A673 (cell line): ENCODE measurements at places on chromosomes 6 and 20. TPM values are rescaled to one million over a fixed set of nuclear protein-coding genes. Genes with fewer than 3 reads are reported as not detected.

DNA sequence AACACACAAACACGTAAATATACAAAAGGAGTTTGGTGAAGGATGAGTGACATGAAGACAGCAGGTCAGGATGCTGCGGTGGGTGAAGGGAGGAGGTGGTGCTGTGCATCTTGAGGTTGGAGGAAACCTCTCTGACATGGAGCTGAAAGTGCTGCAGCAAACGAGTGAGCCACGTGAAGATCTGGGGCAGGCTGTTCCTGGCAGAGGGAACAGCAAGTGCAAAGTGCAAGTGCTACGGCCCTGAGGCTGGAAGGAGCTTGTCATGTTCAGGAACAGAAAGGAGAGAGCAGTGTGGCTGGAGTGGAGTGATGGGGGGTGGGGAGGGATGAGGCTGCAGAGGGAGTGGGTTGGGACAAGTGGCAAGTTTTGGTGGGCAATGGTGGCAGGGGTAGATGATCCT lies 24.8 kb upstream of the ANGPT4 start:
- H3K4me3 ChIP-seq, result no peak overlapping the region
- H3K27me3 ChIP-seq, result peaks cover 22% of the 10 kb centered on the region
- no peak overlapping the region for H3K27ac ChIP-seq
- no peaks in the 10 kb centered on the region for H3K4me1 ChIP-seq
- no peak for DNase-seq

DNA sequence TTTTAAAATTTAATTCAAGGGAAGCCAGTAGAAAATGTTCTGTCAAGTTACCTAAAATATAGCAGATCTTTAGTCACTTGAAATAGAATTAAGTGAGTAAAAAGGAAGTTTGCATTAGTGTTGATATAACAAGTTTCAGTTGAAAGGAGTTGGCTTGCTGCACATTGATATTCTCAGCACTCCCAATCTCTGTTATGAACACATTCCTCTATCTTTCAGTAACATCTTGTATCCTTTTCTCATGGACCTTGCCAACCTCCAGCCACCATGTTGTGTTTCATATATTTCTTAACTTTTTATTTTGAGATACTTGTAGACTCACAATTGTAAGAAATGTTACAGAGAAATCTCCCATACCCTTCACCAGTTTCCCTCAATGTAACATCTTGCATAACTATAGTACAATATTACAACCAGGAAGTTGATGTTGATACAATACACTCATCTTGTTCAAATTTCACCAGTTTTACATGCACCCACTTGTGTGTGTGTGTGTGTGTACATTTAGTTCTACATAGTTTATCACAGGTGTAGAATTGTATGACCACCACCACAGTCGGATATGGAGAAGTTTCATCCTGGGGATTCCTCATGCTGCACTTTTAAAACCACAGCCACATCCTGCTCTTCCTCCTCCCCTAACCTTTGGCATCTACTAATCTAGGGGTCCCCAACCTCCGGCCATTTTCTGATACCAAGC lies 20.2 kb upstream of the PAQR8 start:
- H3K27ac ChIP-seq, result no peak overlapping the region
- H3K4me1 ChIP-seq, result no peaks in the 10 kb centered on the region
- H3K27me3 ChIP-seq, result no peaks in the 10 kb centered on the region
- no peak overlapping the region for H3K4me3 ChIP-seq

- H3K27ac ChIP-seq, result no peak overlapping the region
- no peak overlapping the region for H3K4me3 ChIP-seq
- no peaks in the 10 kb centered on the region for H3K27me3 ChIP-seq
- H3K4me1 ChIP-seq, result peaks cover 6% of the 10 kb centered on the region
- DNase-seq, result no peak
Observed at GRCh38 chr6:14838133-14838583, 407.7 kb upstream of the JARID2 start.

- no peak overlapping the region for H3K4me3 ChIP-seq
- no peaks in the 10 kb centered on the region for H3K36me3 ChIP-seq
- DNase-seq, result no peak
- H3K4me1 ChIP-seq, result peaks cover 75% of the 10 kb centered on the region
Observed at GRCh38 chr6:7145885-7146828, 38.4 kb downstream of the RREB1 start.

- no peaks in the 10 kb centered on the region for H3K4me1 ChIP-seq
- no peak overlapping the region for H3K27ac ChIP-seq
- no peak overlapping the region for H3K4me3 ChIP-seq
- H3K27me3 ChIP-seq, result no peaks in the 10 kb centered on the region
Observed at GRCh38 chr6:93701526-93701925, 282.2 kb upstream of the EPHA7 start.

Gene AKAP7
- 59.5 and 72.4 TPM in 2 replicates for total RNA-seq

Gene PHIP
- total RNA-seq, result 42.5 and 45.1 TPM in 2 replicates

Gene CDKN1A
- total RNA-seq, result 30.4 and 33.6 TPM in 2 replicates

DNA sequence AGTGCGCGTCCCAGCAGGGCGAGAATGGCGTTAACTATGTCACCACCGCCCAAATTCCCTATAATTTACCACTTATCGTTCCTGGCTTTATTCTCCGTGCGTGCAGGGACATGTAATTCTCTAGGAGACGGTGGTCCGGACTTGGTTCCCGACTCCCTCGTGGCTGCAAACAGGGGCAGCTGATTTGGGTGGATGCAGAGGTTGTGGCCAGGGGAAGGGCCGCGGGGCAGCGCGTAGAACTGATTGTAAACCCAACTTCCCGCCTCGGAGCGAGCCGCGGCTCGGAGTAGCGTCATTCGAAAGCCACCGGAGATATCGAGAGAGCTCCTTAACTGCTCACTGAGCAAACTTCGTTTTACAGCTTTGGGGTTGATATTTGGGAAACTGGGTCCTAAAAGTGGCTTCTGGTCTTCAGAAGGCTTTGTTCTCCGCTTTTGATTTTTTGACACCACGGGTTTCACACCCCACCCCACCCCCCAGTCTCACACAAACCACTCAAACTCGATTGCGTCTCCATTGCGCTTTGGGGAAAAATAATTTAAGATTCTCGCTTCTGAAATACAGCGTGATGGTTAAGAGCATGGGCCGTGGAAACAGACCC lies 17.5 kb upstream of the ZSCAN9 start:
- peaks cover 5% of the 10 kb centered on the region for H3K4me1 ChIP-seq
- H3K36me3 ChIP-seq, result no peaks in the 10 kb centered on the region
- H3K4me3 ChIP-seq, result peak overlapping the region; percentile 55
- DNase-seq, result peak; percentile 66
- no peaks in the 10 kb centered on the region for H3K27me3 ChIP-seq

GRCh38 chr20:48453477-48454093 lies 374.2 kb downstream of the PREX1 start:
- H3K36me3 ChIP-seq, result no peaks in the 10 kb centered on the region
- H3K27ac ChIP-seq, result no peak overlapping the region
- peaks cover 3% of the 10 kb centered on the region for H3K27me3 ChIP-seq
- H3K4me1 ChIP-seq, result peaks cover 13% of the 10 kb centered on the region
- no peak overlapping the region for H3K4me3 ChIP-seq

Gene FNDC11
- total RNA-seq, result 0.21 and 0.37 TPM in 2 replicates

- no peaks in the 10 kb centered on the region for H3K36me3 ChIP-seq
- no peaks in the 10 kb centered on the region for H3K27me3 ChIP-seq
- peaks cover 11% of the 10 kb centered on the region for H3K4me1 ChIP-seq
- no peak overlapping the region for H3K27ac ChIP-seq
Observed at GRCh38 chr6:164108869-164109769, 694.6 kb downstream of the QKI start.

DNA sequence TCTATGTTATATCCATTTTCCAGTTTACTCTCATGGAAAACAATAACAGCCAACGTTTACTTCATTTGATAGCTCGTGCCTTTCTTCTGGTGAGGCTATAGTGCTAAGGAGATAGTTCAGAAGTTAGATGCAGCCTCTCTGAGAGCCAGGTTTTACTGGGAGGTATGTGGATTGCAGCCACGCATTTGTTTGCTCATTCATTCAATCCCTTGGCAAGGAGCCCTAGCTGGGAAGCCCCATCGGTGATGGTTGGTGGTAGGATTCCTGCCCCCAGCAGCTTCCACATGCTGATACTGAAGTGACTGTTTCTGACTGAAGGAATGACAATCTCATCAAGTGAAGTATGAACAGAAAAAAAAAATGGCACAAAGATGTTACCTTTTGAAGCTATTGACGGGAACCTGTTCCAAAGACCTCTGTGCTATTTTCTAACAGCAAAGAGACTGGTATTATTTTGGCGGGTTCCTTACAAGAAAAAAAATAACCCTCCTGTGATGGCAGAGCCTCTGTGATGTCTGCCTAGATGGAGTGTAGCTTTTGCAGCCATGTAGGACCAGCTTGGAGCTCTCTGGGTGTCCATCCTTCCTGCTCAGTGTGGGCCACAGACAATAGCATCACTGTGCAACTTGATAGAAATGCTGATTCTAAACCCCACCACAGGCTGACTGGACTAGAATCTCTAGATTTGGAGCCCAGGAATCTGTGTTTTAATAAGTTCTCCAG lies 30.6 kb downstream of the SNAP25 start:
- H3K27ac ChIP-seq, result no peak overlapping the region
- H3K27me3 ChIP-seq, result no peaks in the 10 kb centered on the region
- DNase-seq, result no peak
- H3K4me3 ChIP-seq, result no peak overlapping the region
- H3K4me1 ChIP-seq, result no peaks in the 10 kb centered on the region

Gene GLP1R
- total RNA-seq, result not detected in 2 replicates

DNA sequence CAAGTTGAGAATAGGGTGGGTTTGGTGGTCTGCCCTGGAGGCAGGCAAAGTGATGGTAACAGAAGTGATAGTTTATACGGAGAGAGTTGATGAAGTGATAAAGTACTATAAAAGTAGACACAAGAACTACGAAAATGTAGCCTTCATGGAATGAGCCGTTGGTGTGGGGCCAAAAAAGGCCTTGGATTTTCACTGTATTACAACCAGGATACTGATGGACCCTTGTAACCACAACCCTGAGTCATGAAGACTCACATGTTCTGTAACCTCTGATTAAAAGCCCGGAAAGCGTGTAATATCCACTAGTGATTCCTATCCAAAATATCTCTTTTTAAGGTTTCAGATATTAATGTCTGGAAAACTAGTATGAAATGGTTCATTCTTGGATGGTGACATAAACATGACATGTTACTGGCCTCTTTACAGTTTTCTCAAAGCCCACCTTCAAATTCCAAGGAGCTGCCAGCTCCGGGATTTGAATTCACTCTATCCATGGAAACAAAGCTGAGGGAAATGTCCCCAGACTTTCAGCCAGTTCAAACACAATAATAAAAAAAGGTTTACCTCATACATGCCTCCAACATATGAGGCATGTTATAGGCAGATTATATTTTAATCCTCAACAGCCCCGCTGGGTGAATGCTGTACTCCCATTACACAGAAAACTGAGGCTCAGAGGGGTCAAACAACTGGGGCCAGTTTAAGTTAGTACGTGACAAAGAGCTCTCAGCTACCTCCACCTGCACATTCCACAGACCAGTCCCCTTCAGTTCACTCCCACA lies 55.4 kb downstream of the MRPL14 start:
- H3K4me3 ChIP-seq, result no peak overlapping the region
- peaks cover 41% of the 10 kb centered on the region for H3K4me1 ChIP-seq
- no peak overlapping the region for H3K27ac ChIP-seq
- H3K36me3 ChIP-seq, result no peaks in the 10 kb centered on the region
- DNase-seq, result no peak

DNA sequence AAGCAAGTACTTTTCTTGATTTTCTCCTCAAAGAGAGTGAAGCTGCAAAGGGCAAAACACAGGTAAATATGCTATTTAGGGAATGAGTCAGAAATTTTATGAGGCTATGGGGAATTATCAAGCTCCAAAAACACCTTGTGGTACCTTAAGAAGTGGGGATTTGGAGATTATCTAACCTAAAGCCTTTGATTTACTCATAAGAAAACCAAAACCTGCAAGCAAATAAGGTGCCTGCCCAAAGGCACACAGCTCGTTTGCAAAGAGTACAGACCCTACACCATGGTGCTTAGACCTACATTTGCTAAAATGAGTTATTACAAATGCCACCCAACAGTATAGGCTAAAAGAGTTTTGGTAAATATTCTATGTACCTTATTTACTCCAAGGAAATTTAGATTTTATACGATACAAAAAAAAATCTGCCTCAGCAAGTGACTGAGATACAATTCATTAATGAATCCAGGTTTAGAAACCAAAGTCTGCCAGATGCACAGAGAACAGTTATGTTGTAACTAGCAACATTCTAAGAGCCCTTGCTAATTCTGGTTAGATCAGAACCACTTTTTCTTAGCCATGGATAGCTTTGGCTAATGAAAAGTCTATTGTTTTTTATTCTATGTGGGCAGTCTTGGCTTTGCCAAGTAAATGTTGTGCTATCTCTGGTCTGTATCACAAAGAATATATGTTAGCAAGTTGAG lies 101.5 kb downstream of the KHDC1L start:
- H3K27me3 ChIP-seq, result no peaks in the 10 kb centered on the region
- no peak overlapping the region for H3K4me3 ChIP-seq
- H3K4me1 ChIP-seq, result peaks cover 3% of the 10 kb centered on the region
- no peaks in the 10 kb centered on the region for H3K36me3 ChIP-seq
- no peak for DNase-seq
- no peak overlapping the region for H3K27ac ChIP-seq

Gene OXT
- total RNA-seq, result not detected in 2 replicates

DNA sequence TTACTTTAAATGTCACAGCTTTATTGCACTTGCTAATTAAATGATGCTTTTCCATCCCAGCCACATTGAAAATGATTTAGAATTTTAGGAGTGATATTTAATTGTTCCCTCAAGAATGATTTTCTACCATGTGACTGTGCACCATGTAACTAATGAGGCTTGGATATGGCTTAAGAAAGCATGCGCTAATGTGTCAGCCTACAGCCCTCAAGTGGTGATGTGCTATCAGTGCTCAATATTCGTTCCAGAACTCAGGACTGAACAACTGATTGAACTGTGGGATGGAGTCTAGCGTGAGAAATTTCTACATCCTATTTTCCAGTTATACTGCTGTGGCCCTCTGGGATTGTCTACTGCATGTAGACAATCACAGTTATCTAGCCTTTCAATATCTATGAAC lies 71.5 kb downstream of the PKIB start:
- peaks cover 3% of the 10 kb centered on the region for H3K4me1 ChIP-seq
- no peak overlapping the region for H3K27ac ChIP-seq
- DNase-seq, result peak; percentile 15
- H3K27me3 ChIP-seq, result no peaks in the 10 kb centered on the region

Gene SLC4A11
- 1.1 and 1.5 TPM in 2 replicates for total RNA-seq

Gene NMBR
- not detected in 2 replicates for total RNA-seq

GRCh38 chr6:153096031-153096430 lies 35.1 kb downstream of the RGS17 start:
- peaks cover 4% of the 10 kb centered on the region for H3K27me3 ChIP-seq
- no peak overlapping the region for H3K27ac ChIP-seq
- no peaks in the 10 kb centered on the region for H3K36me3 ChIP-seq

- no peak overlapping the region for H3K4me3 ChIP-seq
- H3K36me3 ChIP-seq, result no peaks in the 10 kb centered on the region
- DNase-seq, result no peak
- no peak overlapping the region for H3K27ac ChIP-seq
- no peaks in the 10 kb centered on the region for H3K4me1 ChIP-seq
- no peaks in the 10 kb centered on the region for H3K27me3 ChIP-seq
Observed at GRCh38 chr20:11727708-11728107, 190.0 kb upstream of the BTBD3 start.

- H3K27ac ChIP-seq, result peak overlapping the region; percentile 88
- peaks cover 66% of the 10 kb centered on the region for H3K4me1 ChIP-seq
Observed at GRCh38 chr6:47135772-47136171, 93.6 kb upstream of the ADGRF1 start.
